Stimulated activated CD4-positive, alpha-beta T cell treated with anti-CD3 and anti-CD28 coated beads, Interleukin-1b, Interleukin-23, amount 100 ng/mL, for 1 hour (primary cell): ENCODE measurements at places on chromosomes 5 and 9.
A peak's percentile ranks its signal among the peaks of the same experiment; 100 is the strongest.

- no peak for DNase-seq
Measured at GRCh38 chr9:136121801-136122200, 3.1 kb upstream of the TMEM250 start.

DNA sequence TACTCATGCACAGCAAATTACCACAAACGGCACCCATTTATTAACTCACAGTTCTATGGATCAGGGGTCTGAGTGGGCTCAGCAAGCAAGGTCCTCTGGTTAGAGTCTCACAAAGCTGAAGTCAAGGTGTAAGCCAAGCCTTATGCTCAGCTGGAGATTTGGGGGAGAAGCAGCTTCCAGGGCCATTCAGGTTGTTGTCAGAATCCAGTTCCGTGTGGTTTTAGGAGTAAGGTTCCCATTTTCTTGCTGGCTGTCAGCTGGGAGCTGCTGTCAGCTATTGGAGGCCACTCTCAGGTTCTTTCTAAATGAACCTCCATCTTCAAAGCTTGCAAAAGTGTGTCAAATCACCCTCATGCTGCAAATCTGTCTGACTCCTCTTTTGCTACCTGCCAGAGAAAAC is 17.7 kb downstream of the FCN2 start:
- DNase-seq: no peak

GRCh38 chr5:135890296-135890695 is 5.3 kb downstream of the IL9 start:
- no peak for DNase-seq

GRCh38 chr5:144779368-144779767 is 608.7 kb downstream of the KCTD16 start:
- no peak for DNase-seq

DNA sequence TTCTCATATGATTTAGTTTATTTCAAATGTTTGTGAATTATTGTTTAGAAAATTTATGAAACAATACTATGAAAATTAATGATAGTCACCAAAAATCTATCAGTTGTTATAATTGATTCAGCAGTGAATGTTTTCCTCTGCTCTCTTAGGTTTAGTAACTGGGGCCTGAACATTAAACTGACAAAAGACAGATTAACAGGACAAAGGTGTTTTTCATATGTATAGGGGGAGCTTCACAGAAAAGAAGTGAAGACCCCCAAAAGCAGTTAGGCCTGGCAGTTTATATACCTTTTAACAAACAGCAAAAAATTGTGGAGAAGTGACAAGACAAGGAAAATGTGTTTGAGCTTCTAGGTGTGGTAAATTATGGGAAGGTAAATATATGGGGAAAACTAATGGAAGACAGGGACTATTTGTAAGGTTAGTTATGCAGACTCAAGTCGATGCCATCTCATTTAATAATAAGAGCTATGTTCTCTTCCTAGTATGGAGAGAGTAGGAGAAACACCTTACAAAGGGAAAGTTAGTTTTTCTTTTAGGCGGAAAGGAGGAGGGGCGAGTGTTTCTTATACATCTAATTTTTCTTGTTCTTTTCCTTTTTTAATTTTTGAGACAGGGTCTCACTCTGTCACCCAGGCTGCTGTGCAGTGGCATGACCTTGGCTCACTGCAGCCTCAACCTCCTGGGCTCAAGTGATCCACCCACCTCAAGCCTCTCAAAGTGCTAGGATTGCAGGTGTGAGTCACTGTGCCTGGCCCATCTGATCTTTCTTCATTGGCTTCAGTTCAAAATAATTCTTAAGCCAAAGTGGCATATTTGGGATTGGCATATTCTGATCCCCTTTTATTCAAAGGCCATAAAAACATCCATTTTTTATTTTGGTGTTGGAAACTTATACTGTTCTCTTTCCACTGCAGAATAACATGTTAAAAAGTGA is 77.8 kb downstream of the C9orf153 start:
- no peak for DNase-seq

- DNase-seq: no peak
Measured at GRCh38 chr9:18410983-18411382, 63.0 kb upstream of the ADAMTSL1 start.

- no peak for DNase-seq
Measured at GRCh38 chr5:157358871-157359270, 92.9 kb downstream of the CYFIP2 start.

- DNase-seq: no peak
Measured at GRCh38 chr9:131099102-131099606, 2.8 kb downstream of the AIF1L start.

GRCh38 chr9:726005-726404 is 115.5 kb upstream of the DMRT1 start:
- DNase-seq: no peak

DNA sequence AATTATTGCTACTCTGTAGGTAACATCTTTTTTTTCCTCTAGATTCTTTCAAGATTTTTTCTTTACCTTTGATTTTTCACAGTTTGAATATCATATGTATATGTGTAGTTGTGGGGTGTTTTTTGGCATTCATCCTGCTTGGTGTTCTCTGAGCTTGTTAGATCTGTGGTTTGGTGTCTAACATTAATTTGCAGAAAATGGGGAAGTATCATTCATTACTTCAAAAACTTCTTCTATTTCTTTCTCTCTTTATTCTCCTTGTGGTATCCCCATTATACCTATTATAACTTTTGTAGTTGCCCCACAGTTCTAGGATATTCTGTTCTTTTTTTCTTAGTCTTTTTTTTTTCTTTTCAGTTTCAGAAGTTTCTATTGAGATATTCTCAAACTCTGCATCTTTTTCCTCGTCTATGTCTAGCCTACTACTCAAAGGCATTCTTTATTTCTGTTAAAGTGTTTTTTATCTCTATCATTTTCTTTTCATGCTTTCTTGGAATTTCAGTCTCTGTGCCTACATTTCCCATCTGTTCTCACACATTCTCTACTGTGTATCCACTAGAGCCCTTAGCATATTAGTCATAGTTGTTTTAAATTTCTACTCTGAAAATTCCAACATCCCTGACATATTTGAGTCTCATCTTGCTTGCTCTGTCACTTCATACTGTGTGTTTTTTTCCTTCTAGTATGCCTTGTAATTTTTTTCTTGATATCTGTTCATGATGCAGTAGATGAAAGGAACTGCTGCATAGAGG is 60.1 kb upstream of the GNA14 start:
- DNase-seq: no peak

DNA sequence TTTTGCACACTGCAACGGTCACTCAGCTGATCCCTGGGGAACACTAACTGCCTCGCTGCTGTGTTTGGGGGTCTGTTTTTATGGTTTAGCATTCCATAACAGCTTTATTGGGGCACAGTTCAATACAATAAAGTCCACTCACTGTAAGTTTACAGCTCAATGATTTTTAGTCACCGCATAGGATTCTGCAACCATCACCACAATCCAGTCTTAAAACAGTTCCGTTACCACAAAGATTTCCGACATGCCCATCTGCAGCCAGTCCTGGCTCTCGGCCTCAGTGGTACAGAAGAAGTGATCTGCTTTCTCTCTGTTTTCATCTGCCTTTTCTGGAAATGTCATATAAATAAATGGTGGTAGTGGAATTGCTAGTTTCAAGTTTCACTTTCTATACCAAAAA is 23.6 kb downstream of the OR2V2 start:
- no peak for DNase-seq

DNA sequence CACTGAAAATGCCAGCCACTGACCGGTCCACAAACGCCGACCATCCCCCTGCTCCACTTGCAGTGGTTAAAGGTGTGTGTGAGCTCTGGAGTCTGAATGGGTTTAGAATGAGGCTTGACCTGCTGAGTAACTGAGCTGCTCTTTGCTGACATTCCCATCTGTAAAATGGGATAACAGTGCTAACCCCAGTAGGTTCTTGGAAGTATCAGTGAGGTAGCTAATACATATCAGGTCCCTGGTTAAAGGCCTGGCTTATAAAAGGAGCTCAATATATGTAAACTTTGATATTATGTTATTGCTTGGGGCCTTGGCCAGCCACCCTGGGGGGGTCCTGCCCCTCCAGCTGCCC is 31.1 kb upstream of the DAB2IP start:
- DNase-seq: no peak

- no peak for DNase-seq
Measured at GRCh38 chr5:9782826-9783560, 152.8 kb upstream of the TAS2R1 start.

- no peak for DNase-seq
Measured at GRCh38 chr9:126502417-126503332, 111.1 kb upstream of the LMX1B start.

DNA sequence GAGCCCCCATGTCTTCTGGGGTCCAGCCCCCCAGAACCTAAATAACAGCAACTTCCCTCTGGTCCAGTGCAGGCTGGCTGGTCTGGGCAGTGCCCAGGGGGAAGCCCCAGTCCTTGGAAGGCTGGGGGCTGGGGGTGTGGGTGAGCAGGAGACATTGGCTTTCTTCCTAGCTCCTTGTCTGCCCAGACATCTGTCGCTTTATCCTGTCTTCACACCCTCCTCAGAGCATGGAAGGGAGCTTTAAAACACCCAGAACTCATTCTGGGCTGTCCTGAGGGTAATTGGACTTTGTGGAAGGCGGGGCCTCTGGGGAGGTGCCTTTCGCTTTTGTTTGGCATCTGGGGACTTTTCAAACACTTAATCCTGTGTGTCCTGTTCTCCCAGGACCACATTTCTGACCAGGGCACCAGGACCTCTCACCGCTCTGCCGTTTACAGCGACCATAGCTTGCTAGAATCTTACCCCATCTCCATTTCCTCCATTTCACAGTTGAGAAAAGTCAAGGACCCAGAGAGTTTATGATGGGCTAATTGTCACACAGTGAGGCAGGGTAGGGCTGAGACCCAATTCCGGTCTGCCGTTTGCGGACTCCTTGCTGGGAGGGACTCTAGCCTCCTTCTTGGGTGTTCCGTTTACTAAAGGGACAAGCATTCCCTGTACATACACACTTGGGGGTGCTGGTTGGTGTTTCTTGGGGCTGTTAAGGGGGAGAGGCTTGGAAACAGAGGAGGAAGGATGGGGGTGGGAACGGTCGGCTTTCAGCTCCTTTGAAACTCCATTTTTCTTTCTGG is 1.1 kb downstream of the GSN start:
- no peak for DNase-seq

DNA sequence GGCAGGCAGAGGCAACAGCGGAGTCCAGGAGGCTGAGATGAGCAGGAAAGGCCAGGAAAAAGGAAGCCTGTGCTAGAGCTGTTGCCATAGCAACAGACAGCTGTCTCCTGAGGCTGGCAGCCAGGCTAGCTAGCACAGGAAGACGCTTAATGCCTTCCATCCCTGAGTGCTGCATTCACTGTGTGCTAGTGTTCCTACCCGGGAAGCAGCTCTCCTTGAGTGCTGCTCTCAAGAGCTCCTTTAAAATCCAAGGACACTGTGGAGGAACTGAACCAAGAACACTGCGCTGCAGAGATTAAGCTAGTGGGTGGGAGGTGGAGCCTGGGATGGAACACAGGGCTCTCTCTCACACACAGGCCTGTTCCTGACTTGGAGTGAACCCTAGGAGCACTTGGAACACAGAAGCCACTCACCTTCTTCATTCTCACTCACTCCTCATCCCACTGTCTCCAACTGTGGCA is 53.5 kb upstream of the IL7R start:
- DNase-seq: no peak

GRCh38 chr5:111975133-111975532 is 218.1 kb upstream of the NREP start:
- no peak for DNase-seq

DNA sequence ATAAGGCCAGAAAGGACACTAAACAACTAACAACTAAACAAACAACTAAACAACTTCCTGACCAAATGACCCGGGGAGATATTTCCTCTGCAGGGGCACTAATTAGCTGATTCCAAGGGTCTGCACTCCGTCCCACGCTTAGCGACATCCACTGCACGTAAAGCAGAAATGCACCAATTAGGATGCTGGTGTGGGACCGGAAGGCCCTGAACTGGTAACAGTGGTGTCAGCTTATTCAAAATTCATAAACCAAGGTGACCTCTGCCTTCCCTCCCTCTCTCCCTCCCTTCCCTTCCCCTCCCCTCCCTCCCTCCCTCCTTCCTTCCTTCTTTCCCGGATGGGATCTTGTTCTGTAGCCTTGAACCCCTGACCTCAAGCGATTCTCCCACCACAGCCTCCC is 9.6 kb downstream of the RASGEF1C start:
- DNase-seq: no peak

DNA sequence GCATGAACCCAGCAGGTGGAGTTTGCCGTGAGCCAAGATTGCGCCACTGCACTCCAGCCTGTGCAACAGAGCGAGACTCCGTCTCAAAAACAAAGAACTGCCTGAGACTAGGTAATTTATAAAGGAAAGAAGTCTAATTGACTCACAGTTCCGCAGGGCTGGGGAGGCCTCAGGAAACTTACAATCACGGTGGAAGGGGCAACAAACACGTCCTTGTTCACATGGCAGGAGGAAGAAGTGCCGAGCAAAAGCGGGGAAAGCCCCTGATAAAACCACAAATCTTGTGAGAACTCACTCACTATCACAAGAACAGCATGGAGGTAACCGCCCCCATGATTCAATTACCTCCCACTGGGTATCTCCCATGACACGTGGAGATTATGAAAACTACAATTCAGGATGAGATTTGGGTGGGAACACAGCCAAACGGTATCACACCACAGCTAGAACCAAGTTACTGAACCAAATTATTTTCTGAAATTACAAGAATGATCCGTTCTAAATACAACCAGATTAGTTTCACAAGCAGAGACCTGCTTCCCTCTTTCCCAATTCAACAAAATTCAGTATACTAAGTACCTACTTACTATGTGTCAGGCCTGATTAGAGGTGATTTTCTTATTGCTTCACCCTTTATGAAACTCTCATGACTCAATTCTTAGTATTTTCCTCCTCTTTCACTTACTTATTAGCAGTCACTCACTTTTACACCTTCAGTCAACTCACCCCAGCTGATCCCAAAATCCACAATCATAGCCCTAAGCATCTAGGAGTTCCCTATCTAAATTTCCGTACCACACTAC is 8.4 kb downstream of the UBTD2 start:
- peak; percentile 38 for DNase-seq

GRCh38 chr5:2704111-2704510 is 47.4 kb downstream of the IRX2 start:
- DNase-seq: no peak

GRCh38 chr9:93572636-93573515 is 3.5 kb upstream of the PHF2 start:
- no peak for DNase-seq

DNA sequence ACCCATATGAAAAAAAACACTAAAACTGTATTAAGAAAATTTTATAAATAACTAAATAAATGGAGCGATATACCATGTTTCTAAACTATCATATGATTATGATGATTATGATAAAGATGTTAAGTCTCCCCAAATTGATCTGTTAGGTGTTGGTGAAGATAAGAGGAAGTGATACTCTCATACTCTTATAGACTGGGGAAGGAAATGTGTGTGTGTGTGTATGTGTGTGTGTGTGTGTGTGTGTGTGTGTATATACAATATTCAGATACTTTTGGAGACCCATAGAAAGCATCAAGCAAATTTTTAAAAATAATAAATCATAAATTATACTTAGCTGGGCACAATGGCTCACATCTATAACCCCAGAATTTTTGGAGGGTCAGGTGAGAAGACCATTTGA is 62.9 kb downstream of the TMEM232 start:
- no peak for DNase-seq

DNA sequence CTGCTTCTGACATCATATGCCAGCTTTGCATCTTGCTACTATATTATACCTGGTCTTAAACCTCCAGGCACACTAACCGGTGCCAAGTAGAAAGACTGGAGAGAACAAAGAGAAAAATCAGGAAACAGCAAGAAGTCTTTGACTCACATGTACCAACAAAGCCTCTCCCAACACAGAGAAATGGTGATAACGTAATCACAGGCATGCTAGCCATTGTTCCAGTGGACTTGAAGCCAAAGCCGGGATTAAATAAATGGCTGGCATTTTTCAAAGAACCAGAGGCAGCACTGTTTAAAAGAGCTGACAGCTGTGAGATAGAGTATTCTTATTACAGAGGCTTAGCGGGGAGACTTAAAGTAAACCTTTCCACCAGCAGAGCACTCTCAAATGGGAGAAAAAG is 148.4 kb upstream of the NFIL3 start:
- no peak for DNase-seq
